ENCODE measurements at places on chromosomes 16 and 17. TPM values are rescaled to one million over a fixed set of nuclear protein-coding genes. Genes with fewer than 3 reads are reported as not detected.

Gene TSPAN10
- total RNA-seq: 0.22 TPM

Gene C17orf78
- not detected for total RNA-seq

Gene OTOA
- under 0.01 TPM for total RNA-seq

Gene HEATR9
- not detected for total RNA-seq

Gene XAF1
- total RNA-seq: 2.6 TPM

Gene FMNL1
- total RNA-seq: 0.65 TPM

Gene NXN
- total RNA-seq: 69.1 TPM

Gene TXNL4B
- total RNA-seq: 7.5 TPM

Gene C16orf86
- 2.8 TPM for total RNA-seq

Gene DPEP3
- 0.20 TPM for total RNA-seq

Gene DDX28
- total RNA-seq: 19.8 TPM

Gene CORO6
- 0.87 TPM for total RNA-seq

Gene TNS4
- not detected for total RNA-seq

Gene CCT6B
- total RNA-seq: 0.44 TPM

Gene TSEN54
- total RNA-seq: 7.4 TPM

GRCh38 chr17:49456183-49456965 is 38.7 kb upstream of the NGFR start:
- DNase-seq: no peak

DNA sequence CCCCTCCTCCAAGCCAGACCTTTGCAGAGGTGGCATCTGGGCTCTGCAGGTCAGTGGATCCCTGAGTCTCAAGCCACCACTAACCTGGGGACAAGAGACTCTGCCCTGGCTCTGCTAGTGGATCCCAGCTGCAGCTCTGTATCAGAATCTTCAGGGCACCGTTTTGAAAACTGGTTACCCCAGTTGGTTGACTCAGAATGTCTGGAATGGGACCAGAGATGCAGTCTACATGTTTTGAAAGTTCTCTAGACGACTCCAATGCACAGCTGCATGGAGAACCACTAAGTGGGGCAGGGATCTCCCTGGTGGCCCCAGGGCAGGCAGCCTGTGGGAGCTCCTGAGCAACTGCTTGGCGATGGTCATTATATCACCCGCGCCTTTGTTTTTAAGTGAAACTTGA is 34.1 kb upstream of the ADORA2B start:
- DNase-seq: no peak

DNA sequence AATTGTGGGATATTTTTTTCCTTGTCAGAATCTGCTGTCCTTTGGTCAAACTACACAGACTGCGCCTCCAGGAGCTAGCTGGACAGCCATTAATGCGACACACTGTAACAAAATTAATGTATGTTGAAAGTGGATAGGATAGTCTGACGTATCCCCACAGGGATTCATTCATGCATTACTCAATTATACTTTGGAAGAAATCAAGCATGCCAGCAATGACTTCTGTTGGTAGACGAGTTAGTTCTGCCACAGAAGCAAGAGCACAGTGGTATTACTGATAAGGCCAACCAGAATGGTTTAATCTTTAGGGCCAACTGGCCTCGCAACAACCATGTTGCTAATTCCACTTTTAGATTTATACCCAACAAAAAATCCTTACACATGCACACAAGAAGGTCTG is 106.4 kb upstream of the TOB1 start:
- DNase-seq: no peak

- peak; percentile 74 for DNase-seq
These were observed 186.7 kb downstream of the MSI2 start for GRCh38 chr17:57442914-57443571.

DNA sequence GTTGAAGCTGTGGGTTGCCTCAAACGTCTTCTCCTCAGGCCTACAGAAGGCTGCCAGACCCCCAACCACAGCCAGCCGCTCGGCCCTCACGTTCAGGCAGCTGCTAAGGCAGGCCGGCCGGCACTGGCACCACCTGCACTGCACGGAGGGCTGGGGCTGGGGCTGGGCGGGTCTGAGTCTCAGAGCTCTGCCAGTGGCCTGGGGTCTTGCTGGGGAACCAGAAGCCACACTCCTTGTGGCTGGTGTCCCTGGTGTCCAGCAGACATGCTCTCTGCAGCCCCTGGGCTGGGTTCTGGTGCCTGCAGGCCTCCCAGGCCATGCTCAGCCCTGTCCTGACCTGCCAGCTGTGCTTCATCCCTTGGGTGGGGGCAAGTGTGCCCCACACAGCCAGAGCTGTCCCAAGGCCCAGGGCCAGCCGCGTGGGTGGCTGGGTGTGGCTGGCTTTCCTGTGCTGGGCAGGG is 42.0 kb downstream of the BAHCC1 start:
- no peak for DNase-seq

- DNase-seq: no peak
These were observed 11.9 kb downstream of the ITFG1 start for GRCh38 chr16:47448830-47449575.

DNA sequence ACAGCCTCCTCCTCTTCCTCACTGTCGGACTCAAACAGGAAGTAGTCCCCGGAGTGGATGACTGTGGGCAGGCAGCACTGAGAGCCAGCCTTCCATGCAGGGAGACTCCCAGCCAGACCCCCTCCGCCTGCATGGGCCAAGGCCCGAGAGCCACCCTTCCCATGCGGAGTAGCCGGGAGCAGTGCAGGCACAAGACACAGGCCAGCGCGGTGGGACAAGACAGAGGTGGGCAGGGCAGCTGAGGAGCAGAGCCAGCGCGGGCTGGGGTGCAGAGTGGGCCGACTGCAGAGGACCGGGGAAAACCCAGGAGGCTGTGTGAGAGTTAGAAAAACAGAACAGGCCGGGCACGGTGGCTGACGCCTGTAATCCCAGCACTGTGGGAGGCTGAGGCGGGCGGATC is 17.6 kb downstream of the CTU2 start:
- DNase-seq: no peak

GRCh38 chr17:50059256-50059655 is 3.3 kb downstream of the ITGA3 start:
- no peak for DNase-seq

DNA sequence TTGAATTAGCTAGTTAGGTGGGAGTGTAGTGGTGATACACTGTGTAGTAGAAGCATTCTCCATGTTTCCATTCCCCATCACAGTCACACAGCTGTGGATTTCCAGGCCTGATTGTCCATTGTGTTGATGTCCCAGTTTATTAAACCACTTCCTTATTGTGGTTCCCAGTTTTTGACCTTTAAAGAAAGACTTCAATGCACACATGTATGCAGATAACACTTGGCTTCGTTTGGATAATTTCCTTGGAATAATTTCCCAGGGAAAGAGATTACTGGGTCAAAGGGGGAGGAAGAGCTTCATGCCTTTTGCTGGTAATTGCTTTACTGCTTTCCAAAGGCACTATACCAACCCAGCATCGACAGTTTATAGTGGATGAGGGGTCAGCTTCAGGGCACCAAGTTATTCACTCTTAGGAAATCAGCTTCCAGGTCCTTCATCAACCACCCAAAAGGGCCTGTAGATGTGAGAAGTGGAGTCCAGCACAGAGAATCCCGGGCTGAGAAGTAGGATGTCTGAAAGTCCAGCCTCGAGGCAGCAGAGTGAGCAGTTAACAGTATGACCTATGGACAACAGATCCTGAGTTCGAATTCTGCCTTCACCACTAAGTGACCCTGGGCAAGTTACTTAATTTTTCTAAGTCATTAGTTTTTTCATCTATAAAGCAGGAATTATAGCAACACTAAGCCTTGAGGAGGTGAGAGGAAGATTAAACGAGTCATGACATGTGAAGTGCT is 31.3 kb upstream of the TNS4 start:
- DNase-seq: peak; percentile 49

- no peak for DNase-seq
These were observed 46.5 kb downstream of the VAT1L start for GRCh38 chr16:77834635-77835540.

DNA sequence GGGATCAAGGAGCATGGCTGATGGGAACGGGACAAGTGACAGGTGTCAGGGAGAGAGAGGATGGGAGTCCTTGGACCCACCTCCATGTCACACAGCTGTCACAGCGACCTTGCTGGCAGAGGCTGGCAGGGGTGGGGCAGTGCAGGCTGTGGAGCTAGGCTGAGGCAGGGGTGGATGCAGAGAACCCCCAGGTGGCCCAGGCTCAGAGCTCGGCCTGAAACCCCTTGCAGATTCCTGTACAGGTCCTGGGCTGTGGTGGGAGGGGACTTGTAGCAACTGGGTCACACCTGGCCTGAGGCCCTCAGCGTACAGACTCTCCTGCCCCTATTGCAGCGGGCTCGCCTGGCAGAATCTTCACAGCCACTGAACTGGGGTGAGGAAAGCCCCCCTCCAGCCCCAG is 174.1 kb downstream of the NTN1 start:
- no peak for DNase-seq

GRCh38 chr16:35296962-35297653 is 1837.7 kb downstream of the TP53TG3F start:
- DNase-seq: no peak

DNA sequence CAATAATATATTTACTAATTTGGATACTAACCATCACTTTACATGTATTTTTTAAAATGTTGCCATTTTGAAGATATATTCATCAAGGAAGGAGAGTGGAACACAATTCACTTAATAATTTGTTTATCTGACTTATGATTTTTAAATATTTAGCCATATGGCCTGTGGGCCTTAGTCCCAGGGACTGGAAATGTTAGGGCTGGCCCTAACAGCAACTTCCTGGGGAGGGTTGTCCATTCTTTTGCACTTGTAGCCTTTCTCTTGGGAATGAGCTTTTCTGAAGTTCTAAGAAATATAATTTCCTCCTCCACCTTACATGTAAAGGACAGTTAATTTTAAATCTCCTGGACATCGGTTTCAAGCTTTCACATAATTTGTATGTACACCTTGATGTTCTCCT is 27.7 kb upstream of the WSB1 start:
- DNase-seq: no peak

DNA sequence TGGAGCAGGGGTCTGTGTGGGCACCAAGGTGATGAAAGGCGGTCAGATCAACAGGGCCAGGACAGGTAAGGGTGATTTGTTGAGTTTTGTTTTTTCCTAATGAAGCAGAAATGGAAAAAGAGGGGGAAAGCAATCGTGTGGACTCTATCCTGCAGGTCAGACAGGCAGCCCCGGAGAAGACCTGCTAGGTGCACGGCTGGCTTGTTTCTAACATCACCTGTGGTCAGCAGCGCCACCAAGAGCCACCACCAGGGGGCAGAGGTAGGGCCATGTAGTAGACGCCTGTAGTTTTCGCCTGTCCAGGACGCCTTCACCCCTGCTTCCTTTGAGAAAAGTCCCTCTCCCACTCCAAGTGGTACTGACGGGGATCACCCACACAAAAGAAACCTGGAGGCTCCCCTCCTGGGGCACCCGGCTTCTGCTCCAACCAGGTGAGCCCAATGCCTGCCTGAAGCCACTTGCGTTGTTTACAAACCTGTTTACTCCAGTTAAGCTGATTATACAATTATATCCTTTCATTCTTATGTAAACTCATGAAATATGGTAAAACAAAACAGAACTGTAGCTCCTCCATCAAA is 54.2 kb upstream of the SEC14L1 start:
- peak; percentile 82 for DNase-seq

DNA sequence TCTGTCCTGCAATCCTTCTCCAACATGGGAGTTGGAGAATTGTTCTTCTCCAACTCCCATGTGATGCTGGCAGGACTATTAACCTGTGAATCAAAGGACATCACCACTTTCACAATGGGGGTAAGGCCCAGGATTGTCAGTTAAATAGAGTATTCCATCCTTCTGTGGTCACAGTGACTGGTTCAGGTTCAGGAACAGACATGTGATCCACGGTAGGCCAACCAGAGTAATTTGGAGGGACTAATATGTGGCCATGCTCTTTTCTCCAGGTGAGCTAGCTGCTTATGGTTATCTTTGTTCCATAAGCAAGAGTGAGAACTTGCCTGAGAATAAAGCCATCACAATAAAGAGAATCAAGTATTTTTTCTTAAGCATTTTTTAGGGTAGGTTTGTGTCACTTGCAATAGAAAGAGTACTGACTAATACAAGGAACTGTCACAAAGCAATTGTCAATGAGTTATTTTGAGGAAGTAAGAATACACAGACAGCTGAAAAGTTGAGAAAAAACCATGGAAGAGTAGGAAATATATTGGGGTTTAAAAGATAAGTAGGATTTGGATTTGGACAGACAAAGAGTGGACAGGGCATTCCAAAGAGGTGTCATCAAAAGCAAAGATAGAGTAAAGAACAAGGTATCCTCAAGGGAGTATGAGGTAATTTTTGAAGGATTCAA is 63.4 kb downstream of the BRIP1 start:
- DNase-seq: no peak

DNA sequence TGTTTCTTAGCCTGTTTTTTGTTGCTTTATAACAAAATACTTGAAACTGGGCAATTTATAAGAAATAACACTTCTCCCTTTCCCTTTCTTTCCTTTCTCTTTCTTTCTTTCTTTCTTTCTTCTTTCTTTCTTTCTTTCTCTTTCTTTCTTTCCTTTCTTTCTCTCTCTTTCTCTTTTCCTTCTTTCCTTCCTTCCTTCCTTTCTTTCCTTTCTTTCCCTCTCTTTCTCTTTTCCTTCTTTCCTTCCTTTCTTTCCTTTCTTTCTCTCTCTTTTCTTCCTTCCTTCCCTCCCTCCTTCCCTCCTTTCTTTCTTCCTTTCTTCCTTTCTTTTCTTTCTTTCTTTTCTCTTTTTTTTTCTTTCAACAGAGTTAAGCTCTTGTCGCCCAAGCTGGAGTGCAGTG is 27.8 kb downstream of the FAM20A start:
- no peak for DNase-seq

GRCh38 chr17:63917646-63918045 is 993 bp downstream of the GH1 start:
- DNase-seq: no peak

DNA sequence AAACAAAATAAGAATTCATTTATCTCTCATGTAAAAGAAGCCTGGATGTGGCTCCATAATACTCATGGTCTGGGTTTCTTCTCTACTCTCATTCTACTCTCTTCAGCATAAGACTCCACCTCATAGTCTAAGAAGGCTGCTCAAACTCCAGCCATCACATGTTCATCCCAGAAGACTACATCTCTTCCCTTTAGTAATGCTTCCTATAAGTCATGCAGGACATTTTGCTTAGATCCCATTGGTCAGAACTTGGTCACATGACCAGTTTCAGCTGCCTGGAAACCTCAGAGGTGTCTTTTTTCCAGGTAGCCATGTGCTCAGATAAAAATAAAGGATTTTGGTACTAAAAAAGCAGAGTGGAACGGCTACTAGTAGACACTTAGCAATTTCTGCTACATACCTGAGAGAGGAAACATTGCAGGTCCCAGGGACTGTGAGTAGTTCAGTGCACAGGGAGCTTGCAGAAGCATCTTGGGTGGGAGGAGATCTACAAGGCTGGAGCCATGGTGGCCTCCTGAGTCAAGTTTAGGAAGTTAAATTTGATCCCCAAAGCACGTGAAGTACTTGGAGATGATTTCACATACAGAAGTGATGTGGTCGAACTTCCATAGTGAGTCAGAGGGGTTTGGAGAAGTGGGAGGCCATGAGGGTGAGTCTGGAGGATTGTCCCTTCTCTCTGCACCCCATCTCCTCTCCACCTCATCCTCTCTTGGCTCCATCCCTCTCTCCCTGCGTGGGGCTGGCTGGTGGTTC is 110.2 kb downstream of the CCDC182 start:
- DNase-seq: no peak

DNA sequence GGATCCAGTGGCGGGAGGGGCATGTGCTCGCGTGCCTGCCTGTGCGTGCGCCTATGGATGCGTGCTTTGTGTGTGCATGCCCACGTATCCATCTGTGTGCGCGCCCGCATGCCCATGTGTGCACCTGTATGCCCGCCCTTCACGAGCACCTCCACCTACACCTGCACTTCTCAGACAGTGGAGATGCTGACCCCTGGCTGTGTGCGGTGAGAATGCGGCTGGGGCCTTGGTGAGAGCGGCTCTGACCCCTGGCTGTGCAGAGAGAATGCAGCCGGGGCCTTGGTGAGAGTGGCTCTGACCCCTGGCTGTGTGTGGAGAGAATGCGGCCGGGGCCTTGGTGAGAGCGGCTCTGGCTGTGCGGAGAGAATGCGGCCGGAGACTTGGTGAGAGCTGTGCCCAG is 33.9 kb downstream of the AXIN1 start:
- no peak for DNase-seq
